ENCODE measurements at places on chromosomes 2 and 18.

DNA sequence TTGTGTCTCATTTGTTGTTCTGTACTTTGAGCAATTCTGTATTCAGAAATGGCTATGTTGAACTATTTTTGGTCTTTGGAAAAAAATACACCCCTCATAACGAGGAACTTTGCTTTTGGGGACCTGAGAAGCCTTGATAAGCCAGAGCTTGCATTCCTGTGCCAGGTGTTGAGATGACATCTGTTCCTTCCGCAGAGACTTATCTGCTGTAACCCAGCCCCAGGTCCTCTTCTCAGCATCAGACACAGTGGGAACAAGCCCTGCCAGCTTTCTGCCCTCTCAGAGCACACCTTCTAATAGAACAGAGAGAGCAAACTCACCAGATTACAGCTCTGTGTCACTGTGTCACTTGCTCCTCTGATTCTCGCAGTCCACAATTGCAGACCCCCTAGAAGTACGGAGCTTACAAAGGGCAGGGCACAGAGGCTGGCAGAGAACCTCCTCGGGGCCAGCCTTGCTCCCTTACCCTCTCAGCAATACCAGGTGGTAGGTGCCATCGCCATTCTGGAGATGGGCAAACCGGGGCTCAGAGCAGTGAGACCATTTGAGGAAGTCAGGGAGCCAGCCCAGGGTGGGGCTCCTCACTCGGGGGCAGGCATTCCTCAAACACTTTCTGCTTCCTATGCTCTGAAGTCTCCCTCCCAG is 97.4 kb downstream of the DDX1 start:
- DNase-seq = no peak

- DNase-seq = no peak
These were observed 481.1 kb upstream of the HS6ST1 start for GRCh38 chr2:128799730-128800129.

GRCh38 chr2:43170405-43171105 is 55.9 kb downstream of the ZFP36L2 start:
- DNase-seq = no peak

DNA sequence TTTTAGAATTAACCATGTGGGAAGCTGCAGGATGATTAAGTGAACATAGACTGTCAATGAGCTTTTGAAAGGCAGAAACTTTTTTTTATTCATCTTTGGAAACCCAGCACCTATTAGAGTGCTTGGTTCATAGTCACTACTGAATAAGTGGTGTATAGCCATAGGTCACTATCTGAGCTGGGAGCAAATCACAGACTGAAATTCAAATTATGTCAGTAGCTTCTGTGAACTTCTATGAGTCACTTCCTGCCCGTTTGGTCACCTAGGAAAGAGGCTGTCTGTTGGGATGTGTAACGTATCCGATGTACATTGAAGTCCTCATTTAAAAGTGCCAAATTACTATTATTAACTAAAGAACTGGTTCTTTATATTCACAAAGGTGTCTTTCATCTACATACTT is 20.5 kb upstream of the SLC40A1 start:
- DNase-seq = no peak

DNA sequence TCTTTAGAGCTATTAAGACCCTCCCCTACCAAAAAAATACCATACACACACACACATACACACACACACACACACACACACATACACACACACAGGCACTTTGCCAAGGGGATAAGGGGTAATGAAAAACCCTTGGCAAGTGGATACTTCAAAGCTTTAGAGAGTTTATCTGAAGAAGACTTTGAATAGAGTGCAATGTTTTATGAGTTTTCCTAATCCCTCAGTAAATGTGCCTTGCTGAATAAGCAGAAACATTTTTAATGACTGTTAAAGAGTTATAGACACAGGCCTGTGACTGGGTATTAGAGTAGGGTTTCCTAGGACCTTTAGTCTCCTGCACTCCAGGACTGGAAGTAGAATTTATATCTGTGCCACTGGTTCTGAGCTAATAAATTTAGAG is 75.5 kb upstream of the CTAGE1 start:
- no peak for DNase-seq

Data from activated naive CD8-positive, alpha-beta T cell treated with anti-CD3 and anti-CD28 coated beads, Interleukin-2, amount 50 U/mL, for 16 hours (primary cell).